ENCODE measurements at places on chromosomes 5 and 9. TPM values are rescaled to one million over a fixed set of nuclear protein-coding genes. Genes with fewer than 3 reads are reported as not detected.
A peak's percentile ranks its signal among the peaks of the same experiment; 100 is the strongest.

The SHC3 gene
- 14.7 TPM for total RNA-seq

The MVB12B gene
- 12.7 TPM for total RNA-seq

The LRRC19 gene
- 0.83 TPM for total RNA-seq

The RETREG1 gene
- 12.4 TPM for total RNA-seq

The LHX2 gene
- total RNA-seq: not detected

The AFAP1L1 gene
- 5.9 TPM for total RNA-seq

The SPATA31D4 gene
- total RNA-seq: not detected

The PCDHGB4 gene
- 9.0 TPM for total RNA-seq

The CTXN3 gene
- not detected for total RNA-seq

The FLT4 gene
- 16.9 TPM for total RNA-seq

The ARL14EPL gene
- not detected for total RNA-seq

DNA sequence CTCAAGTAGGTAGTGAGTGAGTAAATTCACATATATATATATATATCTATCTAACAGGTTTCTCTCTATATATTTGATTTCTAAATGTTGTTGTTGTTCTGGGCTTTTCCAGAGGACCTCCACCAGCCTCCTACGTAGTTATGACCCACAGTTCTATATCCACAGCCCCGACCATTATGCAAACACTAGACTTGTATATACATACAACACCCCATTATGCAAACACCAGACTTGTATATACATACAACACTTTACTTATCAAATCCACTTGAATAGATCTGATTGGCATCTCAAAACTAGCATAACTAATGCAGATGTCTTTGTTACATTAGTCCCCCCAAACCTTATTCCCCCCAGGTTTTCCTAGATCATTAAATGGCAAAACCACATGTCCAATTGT, 108.7 kb downstream of the JAKMIP2 start:
- no peak for DNase-seq

- no peak for DNase-seq
These were observed 181.1 kb downstream of the TRIM32 start for GRCh38 chr9:116868201-116868600.

DNA sequence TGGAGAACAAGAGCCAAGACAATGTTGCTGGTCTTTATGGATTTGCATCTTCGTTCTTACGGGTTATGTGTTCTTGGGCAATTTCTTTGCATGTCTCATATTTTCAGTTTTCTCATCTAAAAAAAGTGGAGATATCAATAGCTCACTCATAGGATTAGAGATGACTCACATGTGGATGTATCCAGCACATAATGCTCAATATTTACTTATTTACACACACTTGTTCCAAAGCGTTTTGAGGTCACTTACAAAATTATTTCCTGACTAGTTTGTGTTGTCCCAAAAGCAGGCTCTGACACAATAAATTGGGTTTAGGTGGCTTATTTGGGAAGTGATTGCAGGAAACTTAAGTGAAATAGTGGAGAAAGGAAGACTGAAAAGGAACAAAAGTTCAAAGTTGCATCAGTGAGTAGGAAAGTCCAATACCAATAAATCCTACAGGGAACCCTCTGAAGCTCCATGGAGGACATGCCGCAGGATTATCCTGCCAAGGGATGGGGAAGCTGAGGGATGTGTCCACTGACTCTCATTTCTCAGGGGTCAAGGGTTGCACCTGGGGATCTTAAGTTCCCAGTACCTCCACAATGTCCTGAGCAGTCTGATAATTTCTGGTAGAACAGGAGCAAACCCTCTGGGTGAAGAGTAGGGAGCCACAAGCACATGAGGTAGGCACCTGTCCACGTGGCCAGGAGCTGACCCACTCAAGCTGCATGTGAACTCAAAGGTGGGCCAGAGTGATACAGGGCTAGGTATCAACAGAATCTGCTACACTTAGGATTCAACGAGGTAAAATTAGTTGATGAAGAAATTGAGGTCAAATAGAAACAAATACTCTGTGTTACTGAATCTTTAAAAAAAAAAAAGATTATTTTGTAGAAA, 37.4 kb upstream of the SLC44A1 start:
- DNase-seq: no peak

DNA sequence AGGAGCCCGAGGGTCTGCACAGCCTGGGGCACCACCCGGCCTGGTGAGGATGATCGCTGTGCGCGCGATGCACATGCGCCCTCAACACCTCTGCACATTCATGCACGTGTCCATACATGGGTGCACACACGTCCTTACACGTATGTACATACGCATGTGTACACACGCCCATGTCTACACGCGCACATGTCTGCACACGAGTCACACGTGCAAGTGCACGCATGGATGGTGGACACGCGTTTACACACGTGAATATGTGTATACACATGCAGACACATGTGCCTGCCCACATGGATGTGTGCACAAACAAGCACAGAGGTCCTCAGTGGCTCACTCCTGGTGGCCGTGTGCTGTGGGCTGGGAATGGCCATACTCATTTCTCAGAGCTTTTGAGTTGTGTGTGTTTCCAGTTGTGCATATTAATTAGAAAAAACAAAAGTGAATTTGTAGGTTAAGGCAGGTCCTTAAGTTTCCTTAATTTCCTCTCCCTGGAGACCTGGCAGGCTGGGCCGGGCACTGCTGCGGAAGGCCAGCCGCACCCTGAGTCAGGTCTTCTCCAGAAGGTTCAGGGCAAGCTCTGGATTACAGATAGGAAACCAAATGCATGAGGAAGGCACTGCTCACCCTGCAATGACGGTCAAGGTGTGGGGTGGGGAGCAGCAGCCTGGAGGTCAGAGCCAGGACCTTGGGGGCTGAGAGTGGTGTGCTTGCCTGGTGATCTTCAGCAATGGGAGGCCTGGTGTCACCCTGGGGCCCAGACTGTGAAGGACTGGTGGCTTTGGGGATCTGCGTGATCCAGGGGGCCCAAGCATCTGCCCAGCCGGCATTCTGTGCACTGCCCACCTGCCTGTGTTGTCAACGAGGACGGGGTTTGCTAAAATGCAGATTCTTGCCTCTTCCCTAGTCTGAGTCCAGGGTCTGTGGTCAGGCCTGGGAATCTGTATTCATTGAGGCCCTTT, 1.3 kb upstream of the RNU6ATAC start:
- DNase-seq: no peak

GRCh38 chr5:79205965-79206364, 30.0 kb upstream of the JMY start:
- DNase-seq: no peak

GRCh38 chr9:24464319-24464951, 81.3 kb downstream of the IZUMO3 start:
- DNase-seq: no peak

GRCh38 chr5:2173151-2173834, 290.6 kb upstream of the IRX4 start:
- DNase-seq: no peak

DNA sequence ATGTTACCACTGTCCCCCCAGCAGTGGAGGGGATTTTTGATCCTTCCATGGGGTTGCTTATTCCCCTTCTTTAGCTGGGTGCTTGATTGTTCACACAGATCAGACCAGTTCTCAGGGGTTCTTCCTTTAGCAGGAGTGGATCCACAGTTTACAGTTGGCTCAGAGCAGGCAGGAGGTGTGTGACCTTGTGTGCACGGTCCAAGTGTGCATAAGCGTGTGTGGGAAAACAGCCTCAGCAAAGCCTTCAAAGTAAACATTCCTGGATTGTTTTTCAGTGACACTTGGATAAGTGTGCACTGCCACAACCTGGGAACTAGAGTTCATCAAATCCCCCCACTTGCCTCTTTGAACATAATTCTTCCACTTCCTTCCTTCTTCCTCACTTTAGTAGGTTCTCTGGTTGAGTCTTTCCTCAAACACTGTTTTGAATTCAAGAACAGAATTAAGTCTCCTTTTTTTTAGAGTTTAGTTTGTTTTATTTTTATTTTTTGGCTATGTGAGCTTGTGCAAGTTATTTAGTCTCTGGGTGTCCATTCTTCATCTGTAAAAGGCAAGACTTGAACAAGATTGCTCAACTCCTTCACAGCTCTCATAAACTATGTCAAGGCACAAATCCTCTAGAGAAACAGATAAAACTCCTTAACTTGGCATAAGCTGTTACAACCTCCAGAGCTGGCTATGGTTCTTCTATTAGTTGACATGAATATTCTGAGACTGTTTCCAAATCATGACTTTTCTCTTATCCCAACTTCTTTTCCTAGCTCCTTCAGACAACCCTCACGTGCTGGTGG, 78.0 kb downstream of the OSMR start:
- no peak for DNase-seq

DNA sequence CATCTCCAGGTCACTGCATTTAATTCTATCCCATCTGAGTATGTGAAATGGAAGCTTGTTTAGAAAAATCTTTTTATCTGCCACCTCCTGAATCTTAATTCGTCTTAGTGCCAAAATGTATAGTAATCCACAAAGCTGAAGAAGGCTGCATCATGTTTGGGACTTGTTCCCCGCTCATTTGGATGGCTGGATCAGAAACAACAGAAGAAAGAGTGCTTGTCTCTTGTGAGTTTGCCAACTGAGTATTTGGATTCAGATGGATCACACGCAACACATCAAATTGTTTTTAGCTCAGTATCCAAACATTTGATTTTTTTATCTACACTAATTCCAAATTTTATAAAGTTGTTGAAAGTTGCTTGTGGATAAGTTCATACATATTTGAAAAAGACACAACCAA, 197.2 kb upstream of the PAPPA start:
- no peak for DNase-seq

GRCh38 chr5:32275396-32275741, 37.4 kb downstream of the MTMR12 start:
- no peak for DNase-seq

- no peak for DNase-seq
These were observed 46.8 kb upstream of the FUBP3 start for GRCh38 chr9:130532426-130533080.

DNA sequence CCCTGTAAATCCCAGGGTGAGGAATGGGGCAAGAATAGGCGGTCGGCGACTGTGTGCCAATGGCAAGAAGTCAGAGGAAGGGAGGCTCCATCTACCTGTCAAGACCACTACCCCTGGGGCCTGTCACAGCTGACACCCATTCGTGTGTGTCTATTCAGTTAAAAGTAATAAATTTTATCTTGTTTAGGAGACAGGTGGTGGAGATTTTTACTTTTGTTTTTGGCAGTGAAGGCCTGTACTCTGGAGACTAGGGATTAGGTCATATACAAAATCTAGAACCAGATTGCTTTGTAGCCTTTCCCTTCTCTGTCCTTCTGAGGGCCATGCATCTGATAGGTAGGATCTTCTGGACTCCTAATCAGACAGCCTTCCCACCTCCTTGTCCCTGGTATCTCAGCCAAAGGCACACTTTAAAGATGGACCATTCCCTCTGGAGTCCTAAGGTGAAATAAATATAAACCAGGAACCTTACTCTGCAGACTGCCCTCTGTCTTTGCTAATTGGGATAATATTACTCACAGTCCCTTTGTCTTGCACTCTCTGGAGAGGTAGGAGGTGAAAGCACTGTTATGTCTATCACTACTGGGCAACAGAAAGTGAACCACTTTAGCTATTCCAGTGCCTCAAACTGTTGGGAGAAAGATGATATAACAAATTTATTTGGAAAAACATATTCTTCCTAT, 213.2 kb upstream of the ACTBL2 start:
- no peak for DNase-seq

DNA sequence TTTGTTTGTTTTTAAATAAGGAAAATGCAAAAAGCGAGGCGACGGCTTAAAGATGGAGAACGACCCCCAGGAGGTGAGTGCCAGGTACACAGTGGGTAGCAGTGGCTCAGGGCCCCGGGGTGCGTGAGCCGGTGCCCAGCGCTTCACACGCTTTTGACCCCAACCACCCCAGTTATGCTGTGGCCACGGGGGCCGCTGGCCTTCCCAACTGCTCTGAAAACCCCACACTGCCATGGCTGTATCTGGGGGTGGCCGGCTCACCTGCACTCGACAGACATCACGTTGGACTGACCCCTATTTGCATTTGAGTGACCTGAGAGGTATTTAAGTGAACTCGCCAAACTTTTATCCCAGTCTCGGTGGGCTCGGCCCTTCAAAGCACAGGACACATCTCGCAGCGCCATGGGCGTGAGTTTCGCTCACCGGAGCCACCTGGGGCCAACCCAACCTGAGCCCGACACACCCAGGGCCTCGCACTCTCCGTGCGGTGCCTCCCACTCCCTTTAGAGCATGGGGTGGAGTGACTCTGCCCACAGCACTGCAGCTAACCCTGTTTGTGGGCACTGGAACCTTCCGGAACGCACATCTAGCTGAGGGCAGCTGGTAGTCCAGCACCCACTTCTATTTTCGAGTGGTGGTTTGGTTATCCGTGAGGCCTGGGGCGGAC, 13.7 kb upstream of the AJM1 start:
- no peak for DNase-seq

- DNase-seq: peak; percentile 96
These were observed 48.9 kb downstream of the DYNC2I2 start for GRCh38 chr9:128607642-128608350.

DNA sequence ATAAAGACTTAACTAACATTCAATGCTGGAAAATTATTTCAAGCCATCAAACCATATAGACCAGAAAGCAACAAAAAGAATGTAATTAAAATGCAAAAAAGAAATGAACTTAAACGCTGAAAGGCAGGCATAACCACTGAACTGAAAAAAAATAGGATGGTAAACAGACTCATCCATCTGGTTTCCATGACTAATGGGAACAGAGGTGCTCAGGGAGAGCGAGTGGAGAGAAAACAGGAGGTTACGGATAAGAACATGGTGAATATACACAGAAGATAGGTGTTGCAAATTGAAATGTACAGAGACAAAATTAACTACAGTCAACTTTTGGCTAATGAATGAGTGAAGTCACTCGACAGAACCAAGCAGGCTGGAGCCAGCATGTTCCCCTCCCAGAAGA, 43.5 kb upstream of the RNF38 start:
- no peak for DNase-seq

GRCh38 chr5:133818031-133818431, 150.4 kb downstream of the C5orf15 start:
- peak; percentile 78 for DNase-seq

DNA sequence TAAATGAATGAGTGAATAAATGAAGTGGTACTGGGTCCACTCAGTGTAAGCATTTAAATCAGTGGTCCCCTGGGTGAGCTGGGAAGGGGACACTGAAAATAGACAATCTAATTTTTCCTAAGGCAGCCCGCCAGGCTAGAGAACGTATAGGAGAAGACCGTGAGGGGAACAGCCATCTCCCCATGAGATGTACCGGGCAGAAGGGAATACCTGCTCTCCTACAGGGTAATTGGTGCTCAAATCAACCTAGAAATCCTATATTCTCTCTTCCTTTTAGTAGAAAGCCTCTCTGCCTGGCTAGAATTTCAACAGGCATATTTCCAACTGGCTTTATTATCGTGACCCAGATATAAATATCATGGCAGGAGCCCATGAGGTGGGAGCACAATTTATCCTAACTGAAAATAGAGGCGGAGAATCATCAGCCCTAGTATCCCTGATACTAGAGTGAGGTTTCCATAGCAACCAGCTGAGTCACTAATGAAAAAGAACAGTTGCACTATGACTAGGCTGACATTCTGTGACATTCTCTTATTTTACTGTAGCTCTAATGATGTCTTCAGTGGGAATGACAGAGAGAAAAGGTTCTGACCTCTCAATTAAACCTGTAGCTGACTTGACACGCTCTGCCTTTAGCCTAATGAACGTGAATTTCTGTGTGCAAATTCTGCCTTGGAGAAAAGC, 96.5 kb upstream of the CAST start:
- DNase-seq: no peak

GRCh38 chr9:134509281-134509680, 132.3 kb upstream of the COL5A1 start:
- DNase-seq: no peak

GRCh38 chr9:100083448-100084127, 15.2 kb downstream of the ERP44 start:
- no peak for DNase-seq

Data from sigmoid colon (tissue), 7 donors.